ENCODE measurements at places on chromosomes 6 and 20.

- no peak for DNase-seq
Observed at GRCh38 chr6:131103901-131104300, 31.4 kb upstream of the AKAP7 start.

- peak; percentile 15 for DNase-seq
Observed at GRCh38 chr6:128508588-128509296, 11.7 kb downstream of the PTPRK start.

DNA sequence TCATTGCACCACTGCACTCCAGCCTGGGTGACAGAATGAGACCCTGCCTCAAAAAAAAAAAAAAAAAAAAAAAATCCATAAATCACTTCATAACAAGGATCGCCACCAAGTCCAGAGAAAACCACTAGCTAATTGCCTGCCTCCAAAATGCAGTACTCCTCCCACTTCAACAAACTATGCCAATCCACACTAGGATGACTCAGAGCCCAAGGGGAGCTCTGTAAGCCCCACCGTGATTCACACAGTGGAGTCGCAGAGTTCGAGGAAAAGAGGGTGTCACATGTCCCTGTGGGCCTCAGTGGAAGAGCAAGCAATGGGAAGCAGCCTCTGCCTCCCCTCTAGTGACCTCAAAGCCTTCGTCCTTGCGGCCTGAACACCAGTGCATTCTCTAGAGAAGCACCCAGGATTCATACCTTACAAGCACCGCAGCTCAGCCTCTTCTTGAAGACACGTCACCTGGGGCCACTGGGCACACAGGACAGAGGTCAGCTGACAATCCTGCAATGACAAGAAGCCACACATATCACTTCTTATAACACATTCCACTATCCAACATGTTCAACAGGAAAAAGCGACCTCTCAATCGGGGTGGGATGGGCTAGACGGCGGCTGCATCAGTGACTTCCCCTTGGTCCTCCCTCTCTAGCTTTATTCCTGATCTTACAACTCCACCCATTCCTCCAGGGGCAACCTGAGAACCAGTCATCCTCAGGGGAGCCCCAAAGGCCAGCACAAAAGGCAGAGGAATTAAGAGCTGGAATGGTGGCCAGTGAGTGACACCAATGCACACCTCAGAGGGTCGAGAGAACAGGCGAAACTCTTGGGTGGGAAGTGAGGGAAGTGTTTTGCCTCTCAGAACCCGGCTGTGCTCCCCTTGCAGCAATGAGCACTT lies 8.9 kb downstream of the SNHG17 start:
- peak; percentile 84 for DNase-seq

- no peak for DNase-seq
Observed at GRCh38 chr6:2522521-2522920, 228.2 kb downstream of the MYLK4 start.

DNA sequence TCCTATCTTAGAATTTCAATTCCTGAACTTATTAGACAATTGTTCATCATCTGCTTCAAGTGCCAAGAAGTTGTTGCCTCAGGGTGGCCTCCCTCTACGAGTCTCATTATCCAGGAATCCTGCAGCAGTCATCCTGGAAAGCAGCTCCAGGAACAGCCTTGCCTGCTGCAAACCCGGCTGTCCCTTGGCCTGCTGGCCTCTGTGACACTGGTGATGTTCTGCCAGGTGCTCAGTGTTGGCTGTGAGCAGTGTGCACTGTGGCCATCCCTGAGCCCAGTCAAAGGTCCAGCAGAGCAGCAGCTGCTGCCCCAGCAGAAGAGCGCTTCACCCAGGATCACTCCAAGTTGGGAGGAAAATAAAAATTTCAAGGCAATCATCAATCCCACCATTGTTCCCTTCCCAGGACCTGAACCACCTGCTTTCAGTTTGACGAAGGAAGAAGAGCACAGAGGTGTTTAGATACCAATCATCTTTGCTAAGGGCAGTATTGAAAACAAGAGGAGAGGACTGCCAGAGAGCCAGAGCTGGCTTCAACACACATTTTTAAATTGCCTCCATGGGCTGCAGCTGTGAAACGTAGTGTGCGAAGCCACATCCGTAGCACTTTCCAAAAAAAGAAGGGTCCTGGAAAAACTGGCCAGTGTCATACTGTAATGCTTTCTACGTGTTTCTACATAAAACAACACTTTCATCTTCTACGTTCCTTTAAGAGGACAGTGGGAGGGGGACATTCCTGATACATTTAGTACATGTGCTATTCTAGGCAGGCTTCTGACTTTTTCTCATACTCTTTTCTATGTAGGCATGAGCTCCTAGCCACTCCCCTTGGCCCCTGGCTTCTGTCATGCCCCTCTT lies 7.2 kb upstream of the FAM50B start:
- DNase-seq = no peak

GRCh38 chr6:121912905-121913304 lies 477.5 kb downstream of the GJA1 start:
- DNase-seq = no peak

DNA sequence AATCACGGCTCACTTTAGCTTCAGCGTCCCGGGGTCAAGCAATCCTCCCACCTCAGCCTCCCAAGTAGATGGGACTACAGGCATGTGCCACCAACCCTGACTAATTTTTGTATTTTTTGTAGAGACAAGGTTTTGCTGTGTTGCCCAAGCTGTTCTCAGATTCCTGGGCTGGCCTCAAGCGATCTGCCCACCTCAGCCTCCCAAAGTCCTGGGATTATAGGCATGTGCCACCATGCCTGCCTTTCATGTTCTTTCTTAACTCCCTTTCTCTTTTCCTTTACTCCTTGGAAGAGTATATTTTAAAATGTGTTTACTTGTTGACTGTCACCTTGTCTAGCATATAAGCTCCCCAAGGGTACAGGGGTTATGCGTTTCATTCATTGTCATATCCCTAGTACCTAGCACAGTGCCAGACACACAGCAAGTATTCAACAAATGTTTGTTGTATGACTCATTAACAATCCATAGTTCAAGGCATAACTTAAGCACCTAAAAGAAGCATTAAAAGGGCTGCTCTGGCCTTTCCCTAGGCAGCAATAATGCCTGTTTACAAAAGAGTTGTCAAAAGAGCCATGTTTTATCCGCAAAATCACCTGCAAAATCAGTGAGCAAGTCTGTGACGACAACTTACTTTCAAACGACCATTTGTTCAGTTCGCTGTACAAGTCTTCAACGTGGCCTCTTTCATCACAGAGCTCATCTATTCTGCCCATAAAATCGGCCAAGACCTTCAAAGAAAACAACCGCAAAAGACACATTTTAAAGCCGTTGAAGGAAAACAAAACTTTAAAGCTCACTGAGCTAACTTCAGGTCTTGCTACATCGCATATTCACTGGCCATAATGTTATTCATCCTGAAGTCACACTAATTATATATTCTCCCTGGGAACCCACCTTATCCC lies 4.6 kb downstream of the CYP24A1 start:
- DNase-seq = no peak

GRCh38 chr6:34934516-34934915 lies 45.5 kb downstream of the ANKS1A start:
- DNase-seq = no peak

GRCh38 chr6:30192076-30192475 lies 21.1 kb downstream of the TRIM26 start:
- no peak for DNase-seq

DNA sequence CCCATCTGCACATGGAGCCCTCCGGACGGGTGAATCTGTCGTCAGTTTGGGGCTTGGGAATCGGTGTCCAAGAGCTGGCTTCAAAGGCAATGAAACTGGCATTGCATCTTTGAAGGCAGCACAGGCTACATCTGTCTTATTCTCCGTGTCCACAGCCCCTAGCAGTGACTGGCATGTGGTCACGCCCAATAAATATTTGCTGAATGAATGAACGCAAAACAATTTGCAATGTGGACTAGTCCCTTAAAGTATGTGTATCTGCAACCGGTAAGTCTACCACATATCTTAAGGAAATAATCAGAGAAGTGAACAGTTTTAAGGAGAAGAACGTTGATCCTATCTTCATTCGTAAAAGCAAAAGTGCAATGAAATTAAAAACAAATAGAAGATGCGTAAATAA lies 8.0 kb upstream of the PMEPA1 start:
- DNase-seq = no peak

GRCh38 chr20:771741-772464 lies 3.6 kb upstream of the SLC52A3 start:
- no peak for DNase-seq

- DNase-seq = no peak
Observed at GRCh38 chr6:80967609-80968008, 784.9 kb downstream of the TENT5A start.

GRCh38 chr6:12103158-12103557 lies 91.0 kb downstream of the HIVEP1 start:
- DNase-seq = no peak

DNA sequence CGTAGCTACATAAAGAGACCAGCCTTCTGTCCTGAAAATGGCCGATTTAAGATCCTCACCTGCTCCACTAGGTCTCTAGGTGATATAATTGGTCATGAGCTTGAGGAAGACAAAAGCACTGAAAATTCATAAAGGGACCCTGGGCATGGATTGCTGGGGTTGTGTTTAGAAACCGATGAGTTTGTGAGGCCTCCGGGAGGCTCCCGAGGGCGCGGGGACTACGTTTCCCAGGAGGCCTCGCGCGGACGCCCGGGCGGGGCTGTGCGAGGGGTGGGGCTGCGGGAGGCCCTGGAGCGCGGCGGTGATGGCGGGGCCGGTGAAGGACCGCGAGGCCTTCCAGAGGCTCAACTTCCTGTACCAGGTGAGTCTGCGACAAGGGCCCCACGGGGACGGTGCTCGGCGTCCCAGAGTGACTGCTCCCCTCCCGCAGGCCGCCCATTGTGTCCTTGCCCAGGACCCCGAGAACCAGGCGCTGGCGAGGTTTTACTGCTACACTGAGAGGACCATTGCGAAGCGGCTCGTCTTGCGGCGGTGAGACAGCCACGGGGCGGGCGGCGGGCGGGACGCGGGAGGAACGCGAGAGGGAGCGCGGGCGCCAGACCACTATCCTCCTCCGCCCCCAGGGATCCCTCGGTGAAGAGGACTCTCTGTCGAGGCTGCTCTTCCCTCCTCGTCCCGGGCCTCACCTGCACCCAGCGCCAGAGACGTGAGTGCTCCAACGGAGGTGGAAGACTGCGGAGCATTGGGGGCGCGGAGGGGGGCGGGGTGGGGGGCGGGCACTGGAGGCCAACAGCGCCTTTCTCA lies at the start of gene RPP21:
Gene RPP21, plus strand, starts transcription at position 289 of the 804 bp plus-strand sequence. Its CDS starts 16 bp downstream, at position 305.
- DNase-seq = peak; percentile 85

- DNase-seq = no peak
Observed at GRCh38 chr6:3535033-3535775, 78.4 kb upstream of the SLC22A23 start.

DNA sequence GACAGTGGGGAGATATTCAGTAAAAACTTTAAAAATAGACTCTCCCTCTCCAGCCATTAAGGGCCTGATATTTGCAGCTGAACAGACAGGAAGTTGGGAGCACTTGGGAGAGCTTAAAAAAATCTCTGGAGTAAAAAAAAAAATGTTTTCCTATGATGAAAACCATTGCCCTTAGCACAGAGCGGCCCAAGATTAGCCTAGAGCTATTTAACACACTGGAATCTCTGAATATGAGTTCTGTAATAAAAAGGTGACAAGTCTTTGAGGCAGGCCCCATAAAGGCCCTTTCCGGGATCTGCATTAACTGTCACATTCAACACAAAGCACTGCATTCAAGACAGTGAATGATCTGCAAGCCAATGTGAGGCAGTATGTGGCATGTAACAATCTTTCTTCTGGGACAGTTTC lies 393.7 kb downstream of the ZFAND3 start:
- no peak for DNase-seq

GRCh38 chr20:32078791-32079190 lies 26.7 kb downstream of the HCK start:
- no peak for DNase-seq

DNA sequence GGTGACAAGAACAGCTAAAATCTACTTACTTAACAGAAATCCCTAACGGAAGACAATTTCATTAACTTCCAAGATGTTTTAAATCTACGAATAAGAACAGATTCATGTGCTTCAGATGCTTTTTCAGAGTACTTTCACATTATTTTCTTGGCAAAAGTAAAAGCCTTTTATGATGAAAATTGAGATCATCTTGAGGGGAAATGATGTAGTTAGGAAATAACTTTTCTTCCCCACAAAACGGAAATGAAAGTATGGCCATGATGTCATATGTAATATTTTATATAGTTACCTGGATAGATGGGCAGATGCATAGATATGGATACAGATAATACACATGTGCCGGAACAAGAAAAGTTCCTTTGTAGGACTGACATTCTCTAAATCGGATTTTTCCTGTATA lies 32.8 kb downstream of the SASH1 start:
- DNase-seq = no peak

DNA sequence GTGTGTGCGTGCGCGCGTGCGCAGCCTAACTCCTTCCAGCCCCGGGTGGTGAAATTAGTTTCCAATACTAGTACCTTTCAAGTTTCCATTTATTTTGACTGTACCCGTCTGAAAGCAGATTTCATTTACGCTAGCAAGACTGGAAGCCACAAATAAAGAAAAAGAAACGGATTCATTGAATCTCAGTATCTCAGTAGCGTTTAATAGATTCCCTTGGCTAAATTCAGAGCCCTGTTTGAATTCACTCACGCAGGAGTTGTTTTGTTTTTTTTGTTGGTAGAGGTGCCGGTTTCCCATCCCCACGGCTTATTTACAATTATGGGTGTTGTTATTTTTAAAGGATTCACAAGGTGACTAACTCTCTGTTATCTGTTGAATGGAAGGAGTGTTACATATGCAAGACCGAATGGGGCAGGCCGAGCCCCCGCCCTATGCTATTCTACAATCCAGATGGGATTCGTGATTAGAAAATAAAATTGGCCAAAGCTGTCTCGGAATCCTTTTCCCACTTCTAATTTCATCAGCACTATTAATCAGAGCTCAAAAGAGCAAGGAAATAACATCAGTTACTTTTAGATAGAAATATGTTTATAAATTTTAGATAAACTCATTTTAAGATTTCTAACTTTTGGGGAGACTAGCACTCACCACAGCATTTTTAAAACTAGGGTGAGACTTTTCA lies 2.3 kb upstream of the INSM1 start:
- no peak for DNase-seq

DNA sequence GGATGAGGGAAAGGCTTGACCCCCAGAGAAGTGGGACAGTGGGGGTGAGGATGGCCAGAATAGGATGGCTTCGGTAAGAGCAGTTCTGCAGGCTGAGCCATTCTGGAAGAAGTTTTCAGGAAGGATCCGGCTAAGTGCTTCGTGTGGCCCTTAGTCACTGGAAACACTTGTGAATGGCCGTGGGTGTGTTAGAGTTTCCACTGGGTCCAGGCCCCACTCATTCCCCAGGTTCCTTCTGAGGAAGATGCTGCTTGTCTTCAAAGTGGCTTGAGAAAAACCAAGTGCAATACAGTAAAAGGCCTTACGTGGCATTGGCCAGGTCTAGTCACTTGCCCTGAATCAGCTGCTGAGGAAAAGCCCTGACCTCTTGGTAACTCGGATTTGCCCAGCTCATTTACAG lies 27.9 kb downstream of the MANBAL start:
- DNase-seq = no peak

DNA sequence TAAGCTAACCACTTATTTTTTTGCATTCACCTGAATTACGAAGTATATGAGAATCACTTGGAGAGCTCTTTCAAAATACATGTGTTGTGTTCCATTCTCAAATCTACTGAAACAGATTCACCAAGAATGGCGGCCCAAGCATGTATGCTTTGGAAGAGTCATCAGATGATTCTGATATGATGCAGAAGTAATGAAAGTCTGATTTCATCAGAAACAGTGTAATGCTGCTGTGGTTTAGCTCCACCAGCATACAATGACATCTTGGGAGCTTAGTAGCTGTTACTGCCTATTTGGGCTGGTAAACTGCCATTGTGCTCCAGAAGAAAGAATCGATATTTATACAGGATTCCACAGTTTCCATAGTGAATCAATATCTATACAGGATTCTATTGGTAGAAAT lies 52.9 kb downstream of the UBR2 start:
- DNase-seq = no peak

GRCh38 chr6:13405961-13406477 lies 77.7 kb upstream of the TBC1D7 start:
- no peak for DNase-seq

Data from H54 (cell line).